ENCODE measurements at places on chromosomes 1 and 21.

GRCh38 chr1:6181347-6181770 lies 1.2 kb upstream of the CHD5 start:
- DNase-seq: peak; percentile 32

GRCh38 chr1:23544444-23545389 lies 13.7 kb upstream of the E2F2 start:
- peak; percentile 92 for DNase-seq

DNA sequence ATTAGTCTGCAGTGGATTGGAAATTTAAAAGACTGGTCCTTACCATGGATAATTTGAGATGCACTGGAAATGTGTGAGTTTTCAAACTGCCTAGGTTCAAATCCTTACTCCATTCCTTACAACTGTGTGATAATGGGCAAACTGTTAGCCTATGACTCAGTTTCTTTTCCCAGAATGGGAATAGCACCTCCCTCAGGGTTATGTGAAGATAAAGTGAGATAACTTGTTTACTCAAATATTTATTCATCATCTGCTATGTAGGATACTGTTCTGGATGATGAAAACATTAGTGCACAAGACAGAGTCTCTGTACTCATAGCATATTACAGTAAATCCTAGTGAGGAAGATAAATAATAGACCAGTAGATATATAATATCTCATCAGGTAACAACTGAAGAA lies 28.6 kb downstream of the LRIG2 start:
- peak; percentile 18 for DNase-seq

DNA sequence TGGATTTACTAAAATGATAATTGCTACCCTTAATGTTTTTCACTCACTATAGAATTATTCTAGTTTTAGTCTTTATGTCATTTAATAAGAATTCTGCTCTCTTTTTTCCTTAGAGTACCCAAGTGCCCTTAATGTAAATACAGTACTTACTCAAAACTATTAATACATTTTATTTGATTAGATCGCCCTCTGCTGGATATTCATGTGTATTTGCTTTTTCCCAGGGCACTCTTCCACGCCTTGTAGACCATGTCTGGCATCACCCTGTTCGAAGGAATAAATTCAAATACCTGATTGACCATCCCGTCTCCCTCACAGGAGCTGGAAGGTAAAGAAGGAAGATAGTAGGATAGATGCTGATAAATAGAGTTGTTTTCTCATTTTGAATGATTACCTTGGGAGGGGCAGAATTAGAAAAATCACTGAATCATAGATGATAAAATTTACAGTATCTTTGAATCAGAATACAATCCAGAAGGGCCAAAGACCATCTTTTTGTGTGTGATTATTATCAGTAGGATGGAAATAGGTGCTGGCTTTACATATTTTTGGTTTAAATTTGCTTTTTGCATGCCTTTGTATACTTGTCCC lies 4.1 kb downstream of the AXDND1 start:
- DNase-seq: peak; percentile 94

- no peak for DNase-seq
These were observed 3.3 kb upstream of the SSBP3 start for GRCh38 chr1:54409156-54410142.
